ENCODE measurements at places on chromosomes 5 and 9.

GRCh38 chr5:61623401-61624069 lies 291.5 kb downstream of the ZSWIM6 start:
- DNase-seq: no peak

GRCh38 chr9:83220730-83221129 lies 157.8 kb upstream of the RASEF start:
- no peak for DNase-seq

GRCh38 chr5:57298985-57299491 lies 125.2 kb downstream of the GPBP1 start:
- peak; percentile 43 for DNase-seq

DNA sequence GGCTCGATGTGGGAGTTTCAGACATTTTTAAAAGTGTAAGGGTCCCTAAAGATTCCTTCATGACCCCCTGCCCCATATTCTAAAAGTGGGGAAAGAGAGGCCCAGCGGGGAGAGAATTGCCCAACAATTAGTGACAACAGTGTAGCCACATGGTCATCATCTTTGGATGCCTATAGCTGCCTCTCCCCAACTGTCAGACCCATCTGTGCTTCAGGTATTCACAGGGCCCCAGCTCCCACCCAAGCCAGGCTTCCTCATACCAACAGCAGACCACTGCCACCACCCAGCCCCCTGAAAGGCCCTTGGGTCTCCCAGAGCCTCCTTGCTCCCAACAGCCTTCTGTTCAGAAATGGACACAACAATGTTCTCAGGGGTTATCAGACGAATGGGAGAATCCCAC lies 4.1 kb downstream of the BICD2 start:
- DNase-seq: no peak

DNA sequence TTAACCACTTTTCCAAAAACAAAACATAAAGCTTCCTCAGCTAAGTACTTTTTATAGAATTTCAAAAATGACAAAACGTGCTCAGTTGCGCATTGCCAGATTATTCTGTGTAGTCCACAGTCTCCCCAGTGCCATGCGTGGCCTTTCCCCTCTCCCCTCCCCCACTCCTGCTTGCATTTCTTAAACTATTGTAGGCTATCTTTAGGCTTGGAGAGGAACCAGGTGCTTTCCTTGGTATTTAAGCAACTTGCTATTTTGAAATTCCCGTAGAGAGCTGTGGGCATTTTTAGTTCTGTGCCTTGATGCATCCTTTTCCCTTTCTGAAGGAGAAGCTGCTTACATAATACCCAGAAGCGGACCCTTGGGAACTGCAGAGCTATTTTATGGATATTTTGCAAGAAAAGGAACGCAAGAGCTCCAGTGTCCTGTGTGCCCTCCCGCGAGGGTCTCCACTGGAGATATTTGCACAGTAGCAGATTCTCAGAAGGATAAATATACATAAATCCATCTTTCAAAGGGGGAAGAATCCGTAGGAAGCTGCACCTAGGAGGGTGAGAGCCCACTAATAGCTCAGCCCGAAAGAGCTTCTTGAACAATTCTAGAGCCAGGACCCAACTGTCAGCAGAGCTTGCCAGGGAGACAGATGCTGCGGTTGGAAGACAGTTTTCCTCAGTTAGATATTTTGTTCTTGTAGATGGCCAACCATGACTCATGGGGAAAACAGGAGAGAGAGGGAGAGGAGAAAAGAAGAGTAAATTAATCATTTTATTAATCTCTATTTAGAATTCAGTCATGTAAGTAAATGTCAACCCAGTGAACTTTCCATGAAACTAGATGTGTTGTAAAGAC lies 1298.3 kb upstream of the WWC1 start:
- DNase-seq: no peak

DNA sequence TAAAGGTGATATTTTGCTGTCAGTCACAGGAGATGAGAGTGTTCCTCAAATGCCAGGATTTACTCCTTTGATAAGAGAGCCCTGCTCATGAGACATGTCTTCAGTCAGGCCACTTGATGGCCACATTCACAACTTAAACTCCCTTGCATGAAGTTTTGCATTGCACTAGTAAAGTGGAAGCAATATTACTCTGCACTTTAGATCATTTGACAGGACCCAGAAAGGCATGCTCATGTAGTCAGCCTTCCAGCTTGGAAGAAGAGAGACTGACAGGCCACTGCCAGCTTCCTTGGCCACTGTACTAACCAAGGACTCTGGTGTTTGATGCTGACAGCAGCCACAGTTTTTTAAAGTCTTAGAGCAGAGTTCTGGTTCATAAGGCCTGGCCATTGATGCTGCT lies 42.6 kb downstream of the NPR3 start:
- no peak for DNase-seq

GRCh38 chr5:168360521-168361285 lies 69.3 kb downstream of the WWC1 start:
- DNase-seq: no peak

DNA sequence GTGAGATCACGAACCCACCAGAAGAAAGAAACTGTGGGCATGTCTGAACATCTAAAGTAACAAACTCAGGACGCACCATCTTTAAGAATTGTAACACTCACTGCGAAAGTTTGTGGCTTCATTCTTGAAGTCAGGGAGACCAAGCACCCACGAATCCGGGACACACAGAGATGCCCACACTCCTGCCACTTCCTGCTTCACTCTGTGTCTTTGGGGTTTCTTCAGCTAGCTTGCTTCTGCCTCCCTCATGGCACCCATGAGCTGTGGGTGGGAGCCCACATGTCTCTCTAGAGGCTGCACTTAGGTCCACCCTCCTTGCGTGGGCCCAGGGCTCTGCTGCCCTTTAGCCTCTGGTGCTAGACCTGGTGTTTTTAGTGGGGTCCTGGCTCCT lies 61.2 kb upstream of the CNOT6 start:
- DNase-seq: no peak

GRCh38 chr5:60546207-60546606 lies 153.8 kb downstream of the DEPDC1B start:
- DNase-seq: no peak

- no peak for DNase-seq
These were observed 160.7 kb downstream of the TMEM38B start for GRCh38 chr9:105854783-105855724.

DNA sequence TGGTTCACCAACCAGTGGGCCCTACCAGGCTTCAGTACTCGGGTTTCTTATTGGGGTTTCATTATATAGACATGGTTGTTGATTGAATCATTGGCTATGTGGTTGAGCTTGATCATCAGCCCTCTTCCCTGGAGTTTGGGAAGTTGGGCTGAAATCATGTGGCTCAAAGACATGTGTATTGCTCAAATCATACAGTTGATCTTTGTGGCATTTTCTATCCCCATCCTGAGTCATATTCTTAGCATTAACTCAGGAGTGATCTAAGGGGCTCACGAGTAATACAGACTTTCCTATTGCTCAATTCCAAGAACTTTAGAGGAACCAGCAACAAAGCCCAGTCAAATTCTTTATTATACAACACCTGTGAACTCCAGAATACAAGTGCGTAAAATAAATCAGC lies 66.2 kb downstream of the SMC5 start:
- DNase-seq: no peak

- no peak for DNase-seq
These were observed 34.5 kb upstream of the NIPBL start for GRCh38 chr5:36842087-36842486.

- no peak for DNase-seq
These were observed 5.3 kb downstream of the BARX1 start for GRCh38 chr9:93949694-93950449.

GRCh38 chr5:124824637-124825158 lies 78.3 kb upstream of the ZNF608 start:
- DNase-seq: peak; percentile 17

DNA sequence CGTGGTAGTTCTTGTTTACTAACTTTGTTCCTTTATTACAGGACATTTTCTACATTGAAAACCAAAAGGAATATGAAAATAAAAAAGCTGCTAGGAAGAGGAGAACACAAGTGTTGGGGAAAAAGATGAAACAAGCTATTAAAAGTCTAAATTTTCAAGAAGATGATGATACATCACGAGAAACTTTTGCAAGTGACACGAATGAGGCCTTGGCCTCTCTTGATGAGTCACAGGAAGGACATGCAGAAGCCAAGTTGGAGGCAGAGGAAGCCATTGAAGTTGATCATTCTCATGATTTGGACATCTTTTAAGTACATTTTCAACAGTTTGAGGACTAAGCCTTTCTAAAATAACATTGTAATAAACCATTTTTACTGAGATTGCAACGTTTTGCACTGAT lies 23.8 kb downstream of the PHAX start:
- no peak for DNase-seq

DNA sequence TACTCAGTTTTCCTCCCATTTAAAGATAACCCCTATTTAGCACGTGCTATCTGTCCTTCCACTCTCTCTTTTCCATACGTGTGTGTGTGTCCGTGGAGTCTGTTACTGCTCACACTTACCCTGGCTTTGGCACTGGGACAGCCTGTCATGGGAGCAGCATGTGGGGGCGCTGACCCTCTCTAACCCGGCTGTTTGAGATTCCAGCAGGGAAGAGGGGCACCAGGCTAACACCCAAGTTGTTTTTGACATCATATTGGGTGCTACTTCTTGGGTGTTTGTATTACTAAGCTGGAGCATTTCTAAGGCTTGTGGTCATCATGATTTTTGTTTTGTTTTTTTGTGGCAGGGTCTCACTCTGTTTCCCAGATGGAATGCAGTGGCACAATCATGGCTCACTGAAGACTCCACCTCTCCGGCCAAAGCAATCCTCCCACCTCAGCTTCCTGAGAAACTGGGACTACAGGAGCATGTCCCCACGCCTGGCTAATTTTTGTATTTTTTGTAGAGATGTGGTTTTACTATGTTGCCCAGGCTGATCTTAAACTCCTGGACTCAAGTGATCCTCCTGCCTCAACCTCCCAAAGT lies 56.9 kb upstream of the SIMC1 start:
- DNase-seq: no peak

DNA sequence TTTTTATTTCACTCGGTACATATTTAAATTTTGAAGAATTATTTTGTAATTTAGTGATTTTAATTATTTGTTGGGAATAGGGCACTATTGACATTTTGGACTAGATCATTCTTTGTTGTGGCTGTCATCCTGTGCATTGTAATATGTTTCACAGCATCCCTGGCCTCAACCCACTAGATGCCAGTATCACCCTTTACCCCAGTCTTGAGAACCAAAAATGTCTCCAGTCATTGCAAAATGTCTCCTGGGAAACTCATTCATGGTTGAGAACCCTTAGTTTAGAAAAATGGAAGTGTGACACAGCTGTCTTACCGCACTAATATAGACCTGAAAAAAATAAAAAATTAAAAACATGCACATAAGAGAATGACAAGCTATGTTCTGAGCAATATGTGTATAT lies 88.4 kb upstream of the CCDC152 start:
- no peak for DNase-seq

- DNase-seq: no peak
These were observed 26.9 kb upstream of the FAT2 start for GRCh38 chr5:151617841-151618710.

- no peak for DNase-seq
These were observed 58.5 kb upstream of the TSLP start for GRCh38 chr5:111013011-111013410.

- peak; percentile 22 for DNase-seq
These were observed 48.5 kb downstream of the GDNF start for GRCh38 chr5:37791321-37791720.

GRCh38 chr9:137764171-137764671 lies 113.4 kb upstream of the CACNA1B start:
- DNase-seq: no peak

GRCh38 chr5:171422902-171423663 lies 3.6 kb downstream of the FGF18 start:
- DNase-seq: no peak

- no peak for DNase-seq
These were observed 109.0 kb upstream of the ATP10B start for GRCh38 chr5:160961038-160961437.

GRCh38 chr5:90113108-90113507 lies 296.4 kb downstream of the CETN3 start:
- DNase-seq: no peak

DNA sequence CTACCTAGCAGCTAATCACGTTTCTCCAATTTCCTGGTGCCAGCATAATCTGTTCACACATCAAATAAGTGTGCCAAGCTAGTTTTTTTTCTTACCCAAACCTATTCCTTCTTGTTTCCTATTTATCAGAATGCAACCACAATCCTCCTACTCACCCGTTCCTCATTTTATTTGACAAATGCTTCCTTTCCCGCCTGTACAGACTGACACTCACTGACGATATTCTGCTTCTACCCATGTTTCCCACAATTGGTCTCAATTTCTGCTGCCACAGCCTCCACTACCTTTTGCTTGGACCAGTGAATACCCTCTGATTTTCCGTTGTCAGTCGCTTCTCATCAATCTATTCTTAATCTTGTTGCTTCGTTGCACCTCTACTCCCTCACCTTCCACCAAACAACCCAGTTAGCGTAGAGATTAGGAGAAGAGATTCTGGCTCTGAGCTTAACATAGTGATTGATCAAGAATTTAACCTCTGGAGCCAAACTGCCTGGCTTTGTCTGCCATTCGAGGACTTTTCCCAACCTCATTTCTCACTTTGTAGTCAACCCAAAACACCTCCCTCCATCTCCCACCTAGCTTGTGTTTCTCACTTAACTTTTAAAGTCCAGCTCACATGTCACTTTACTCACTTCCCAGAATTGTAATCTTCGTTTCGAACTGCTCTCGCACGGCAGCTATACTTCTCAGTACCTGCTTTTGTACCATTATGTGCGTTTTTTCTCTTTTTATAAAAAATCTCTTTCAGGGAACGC lies 729 bp upstream of the TMEM38B start:
- no peak for DNase-seq

GRCh38 chr5:53249529-53250200 lies 140.1 kb upstream of the MOCS2 start:
- DNase-seq: no peak

GRCh38 chr5:9063615-9064245 lies 482.1 kb downstream of the SEMA5A start:
- no peak for DNase-seq

GRCh38 chr5:52554293-52554692 lies 233.4 kb upstream of the ITGA1 start:
- DNase-seq: no peak

- peak; percentile 21 for DNase-seq
These were observed at the start of gene NFIL3 for GRCh38 chr9:91423785-91424402. TSS of gene NFIL3 (minus strand) at chr9:91423832. CDS start at chr9:91410734, 13,098 bp downstream.

- DNase-seq: no peak
These were observed 787.7 kb downstream of the CDH18 start for GRCh38 chr5:19200251-19200650.

DNA sequence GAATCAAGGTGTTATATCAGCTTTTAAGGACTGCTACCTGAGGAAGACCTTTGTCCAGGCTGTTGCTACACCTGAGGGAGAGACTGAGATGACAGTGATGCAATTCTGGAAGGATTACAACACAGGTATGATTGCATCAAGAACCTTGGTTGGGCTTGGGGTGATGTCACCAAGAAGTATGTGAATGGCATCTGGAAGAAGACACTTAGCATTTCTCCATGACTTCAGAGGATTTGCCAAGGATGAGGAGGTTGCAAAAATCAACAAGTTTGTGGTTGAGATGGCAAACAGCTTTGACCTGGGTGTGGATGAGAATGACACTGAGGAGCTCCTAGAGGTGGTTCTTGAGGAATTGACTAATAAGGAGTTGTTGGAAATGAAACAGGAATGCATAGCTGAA lies 67.9 kb upstream of the PANK3 start:
- no peak for DNase-seq

- DNase-seq: no peak
These were observed 485.8 kb downstream of the SEMA5A start for GRCh38 chr5:9059920-9060691.

Data from NCI-H1694 treated with DMSO at 0.1 percent for 48 hours (cell line).